GM06990 (cell line): ENCODE measurements at places on chromosomes 7 and 10.

DNA sequence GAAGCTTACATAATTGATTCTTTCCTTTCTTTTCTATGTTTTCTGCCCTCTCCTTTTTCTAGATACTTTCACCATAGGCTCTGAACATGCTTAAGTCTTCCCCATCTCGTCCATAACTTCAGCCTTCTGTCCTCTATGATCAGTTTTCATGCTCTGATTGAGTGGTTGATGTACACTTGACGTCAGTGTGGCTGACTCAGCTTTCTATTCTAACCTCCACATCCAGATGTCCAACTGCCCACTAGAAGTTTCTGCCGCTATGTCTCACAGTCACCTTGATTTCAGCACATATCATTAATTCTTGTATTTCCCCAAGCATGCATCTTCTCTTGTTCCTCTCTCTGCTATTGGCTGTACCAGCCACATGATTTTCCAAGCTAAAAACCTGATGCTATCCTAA, 15.0 kb downstream of the CDK14 start:
- DNase-seq = no peak

GRCh38 chr7:149741629-149742028, 31.8 kb downstream of the ZNF467 start:
- no peak for DNase-seq

DNA sequence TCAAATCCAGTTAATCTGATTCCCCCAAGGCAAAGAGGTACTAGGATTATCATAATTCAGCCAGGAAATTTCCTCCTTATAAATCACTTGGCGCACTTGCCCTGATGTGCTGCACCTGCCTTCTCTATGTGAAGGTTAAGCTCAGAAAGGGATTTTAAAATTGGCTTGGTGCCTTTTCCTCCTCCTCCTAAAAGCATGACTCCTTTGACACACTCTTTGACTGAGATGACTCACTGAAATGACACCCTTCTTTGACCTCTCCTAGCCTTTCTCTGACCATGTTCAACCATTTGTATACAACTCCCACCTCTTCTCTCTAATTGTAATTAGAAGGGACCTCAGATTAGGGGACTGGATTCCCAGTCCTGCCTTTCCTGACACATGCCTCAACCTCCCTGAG, 46.5 kb downstream of the ABLIM1 start:
- DNase-seq = no peak

GRCh38 chr7:104921596-104921995, 92.4 kb upstream of the KMT2E start:
- DNase-seq = no peak

- no peak for DNase-seq
These were observed 280.0 kb downstream of the RPS24 start for GRCh38 chr10:78313636-78314035.
